ENCODE measurements at places on chromosomes 6 and 20.

GRCh38 chr20:20318365-20319161, 49.3 kb upstream of the INSM1 start:
- DNase-seq = no peak

GRCh38 chr6:3372912-3373554, 83.8 kb downstream of the SLC22A23 start:
- no peak for DNase-seq

DNA sequence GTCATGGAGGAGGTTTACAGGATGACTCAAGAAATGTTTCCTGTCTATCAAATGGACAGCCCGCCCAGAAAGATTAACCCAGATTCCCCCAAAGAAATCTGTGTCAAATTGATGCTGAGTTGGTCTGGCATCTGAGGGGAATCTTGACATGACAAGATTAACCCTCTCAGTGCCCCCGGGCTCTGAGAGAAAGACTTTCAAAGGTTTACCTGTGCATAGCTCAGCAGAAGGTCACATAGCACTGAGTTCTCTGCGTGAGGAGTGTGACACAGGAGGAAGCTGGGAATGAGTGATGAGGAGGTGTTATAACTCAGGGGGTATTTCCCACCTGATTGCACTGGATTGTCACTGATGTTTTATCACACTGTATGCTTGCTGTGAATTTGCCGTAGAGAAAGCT, 601.2 kb downstream of the DHX35 start:
- DNase-seq = no peak

DNA sequence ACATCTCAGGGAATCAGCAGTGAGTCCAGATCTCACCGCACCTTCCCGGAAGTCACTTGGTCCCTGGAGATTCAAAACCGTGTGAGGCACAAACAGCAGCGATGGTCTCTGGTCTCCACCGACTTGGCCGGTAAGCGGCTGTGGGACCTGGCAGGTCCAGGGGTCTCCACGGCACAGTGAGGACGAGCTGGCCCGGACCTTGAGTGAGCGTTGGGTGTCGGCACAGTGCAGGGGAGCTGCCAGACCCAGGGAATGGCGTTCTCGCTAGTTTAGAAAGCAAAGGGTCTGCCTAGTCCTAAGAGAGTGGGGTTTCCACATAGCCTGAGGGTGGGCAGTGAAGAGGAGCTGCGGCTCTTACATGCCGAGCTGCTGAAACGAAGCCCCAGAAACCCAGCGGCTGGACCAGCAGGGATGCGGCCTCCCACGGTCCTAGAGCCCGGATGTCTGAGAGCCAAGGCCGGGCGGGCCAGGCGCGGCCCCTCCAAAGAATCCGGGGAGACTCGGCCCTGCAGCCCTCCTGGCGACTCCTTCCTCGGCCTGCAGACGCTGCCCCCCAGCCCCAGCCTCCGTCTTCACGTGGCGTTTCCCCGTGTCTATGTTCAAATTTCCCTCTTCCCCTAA, 185.0 kb downstream of the ERMARD start:
- no peak for DNase-seq

DNA sequence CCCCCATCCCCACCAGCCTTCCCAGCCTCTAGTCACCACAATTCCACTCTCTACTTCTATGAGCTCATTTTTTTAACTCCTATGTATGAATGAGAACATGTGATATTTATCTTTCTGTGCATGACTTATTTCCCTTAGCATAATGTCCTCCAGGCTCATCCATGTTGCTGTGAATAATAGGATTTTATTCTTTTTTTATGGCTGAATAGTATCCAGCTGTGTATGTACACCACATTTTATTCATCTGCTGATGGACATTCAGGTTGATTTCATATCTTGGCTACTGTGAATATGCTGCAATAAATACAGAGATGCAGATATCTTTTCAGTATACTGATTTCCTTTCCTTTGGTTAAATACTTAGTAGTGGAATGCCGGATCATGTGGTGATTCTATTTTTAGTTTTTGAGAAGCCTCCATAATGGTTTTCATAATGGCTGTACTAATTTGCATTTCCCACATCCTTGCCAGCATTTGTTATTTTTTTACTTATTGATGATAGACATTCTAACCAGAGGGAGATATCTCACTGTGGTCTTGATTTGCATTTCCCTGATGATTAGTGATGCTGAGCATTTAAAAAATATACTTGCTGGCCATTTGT, 194.9 kb downstream of the PACRG start:
- DNase-seq = no peak

- DNase-seq = no peak
These were observed 156.5 kb downstream of the TTLL2 start for GRCh38 chr6:167481307-167481926.

DNA sequence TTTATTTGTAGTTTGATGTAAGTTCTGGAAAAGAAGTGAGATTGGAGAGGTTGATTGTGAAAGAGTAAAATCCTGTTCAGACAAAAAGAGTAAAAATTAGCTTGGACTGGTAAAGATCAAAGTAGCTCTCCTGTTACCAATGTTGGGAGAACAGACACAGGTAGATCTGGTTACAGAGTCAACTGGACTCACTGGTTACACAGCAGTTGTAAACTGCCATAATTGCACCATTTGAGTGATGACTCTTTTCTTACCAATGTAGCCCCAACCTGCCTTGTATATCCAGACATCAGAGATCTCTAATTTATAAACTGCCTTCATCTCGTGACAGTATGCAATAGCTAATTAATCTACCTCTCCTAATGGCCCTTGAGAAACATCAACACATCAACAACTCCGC, 165.6 kb upstream of the PRSS16 start:
- DNase-seq = no peak

- DNase-seq = no peak
These were observed 360.9 kb downstream of the BCKDHB start for GRCh38 chr6:80467408-80467807.

- no peak for DNase-seq
These were observed 218.6 kb upstream of the UFL1 start for GRCh38 chr6:96302991-96303390.

DNA sequence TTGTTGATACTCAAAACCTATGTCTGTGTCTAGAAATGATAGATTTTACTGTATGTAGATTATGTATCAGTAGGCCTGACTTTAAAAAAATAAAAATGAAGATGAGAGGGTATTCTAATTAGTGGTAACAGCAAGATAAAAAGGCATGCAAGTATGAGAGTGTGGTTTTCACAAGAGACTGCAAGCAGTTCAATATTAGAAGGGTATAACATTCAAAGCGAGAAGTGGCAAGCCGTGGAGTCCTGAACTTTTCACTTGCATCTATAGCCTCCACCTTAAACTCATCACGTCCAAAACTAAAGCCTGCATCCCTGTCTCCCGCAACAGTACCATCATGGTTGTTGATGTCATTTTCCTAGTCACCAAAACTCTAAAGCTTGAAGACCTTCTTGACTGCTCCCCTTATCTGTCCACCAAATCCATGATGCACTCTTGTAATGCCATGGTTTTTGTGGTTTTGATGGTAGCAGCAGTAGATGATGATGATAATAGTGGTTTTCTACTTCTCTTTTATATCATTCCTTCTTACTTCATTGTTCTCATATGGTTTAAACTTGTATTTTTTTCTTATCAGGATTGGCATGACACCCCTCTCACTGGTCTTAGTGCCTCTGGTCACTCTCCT, 9.2 kb upstream of the CGA start:
- no peak for DNase-seq

DNA sequence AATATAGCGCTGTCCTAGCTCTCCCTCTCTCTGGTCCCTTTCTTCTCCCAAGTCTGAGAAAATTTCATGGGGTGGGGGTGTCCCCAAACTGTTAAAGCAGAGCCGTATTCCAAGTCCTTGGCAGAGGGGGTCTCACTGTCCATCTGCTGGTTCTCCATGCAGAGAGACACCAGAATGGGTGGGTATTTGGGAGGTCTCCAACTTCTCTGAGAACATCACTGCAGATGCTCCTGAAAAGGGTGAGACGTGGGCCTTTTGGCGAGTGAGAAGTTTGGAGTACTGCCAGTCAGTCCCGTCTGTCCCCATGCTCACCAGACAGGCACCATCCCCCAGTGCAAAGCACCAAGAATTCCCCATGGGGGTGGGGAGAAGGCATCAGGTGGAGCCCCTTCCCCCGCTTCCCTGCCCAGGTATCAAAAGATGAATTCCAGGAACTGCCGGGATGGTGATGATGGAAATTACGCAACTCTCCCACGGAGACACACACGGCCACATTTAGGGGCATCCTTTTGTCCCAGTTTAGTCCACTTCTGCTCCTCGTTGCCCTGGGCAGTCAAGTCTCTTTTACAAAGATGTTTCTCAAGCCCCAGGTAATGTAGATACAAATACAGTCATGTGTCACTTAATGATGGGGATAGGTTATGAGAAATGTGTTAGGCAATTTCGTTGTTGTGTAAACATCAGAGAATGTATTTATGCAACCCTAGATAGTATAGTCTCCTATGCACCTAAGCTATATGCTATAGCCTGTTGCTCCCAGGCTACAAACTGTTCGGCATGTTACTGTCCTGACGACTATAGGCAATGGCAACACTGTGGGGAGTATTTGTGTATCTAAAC, 73.4 kb upstream of the SRSF6 start:
- no peak for DNase-seq

GRCh38 chr6:166927240-166927934, 29.0 kb downstream of the RNASET2 start:
- DNase-seq = no peak

DNA sequence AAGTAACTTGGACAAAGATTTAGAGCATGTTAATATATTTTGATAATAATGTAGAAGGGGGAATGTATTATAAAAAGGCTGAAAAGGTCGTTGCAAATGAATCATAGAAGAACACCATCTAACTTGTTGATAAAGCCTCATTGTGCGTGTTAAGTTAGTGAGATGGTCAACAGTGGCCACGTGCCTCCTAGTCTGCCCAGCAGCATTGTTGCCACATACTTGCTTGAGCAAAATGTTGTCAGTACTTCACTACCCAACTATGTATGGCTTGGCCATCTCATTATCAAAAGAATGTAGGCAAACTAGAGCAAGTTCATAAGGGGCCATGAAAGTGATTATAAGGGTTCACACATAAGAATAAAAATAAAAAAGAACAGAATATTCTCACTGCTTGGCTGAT, 84.6 kb downstream of the PHACTR1 start:
- DNase-seq = no peak

DNA sequence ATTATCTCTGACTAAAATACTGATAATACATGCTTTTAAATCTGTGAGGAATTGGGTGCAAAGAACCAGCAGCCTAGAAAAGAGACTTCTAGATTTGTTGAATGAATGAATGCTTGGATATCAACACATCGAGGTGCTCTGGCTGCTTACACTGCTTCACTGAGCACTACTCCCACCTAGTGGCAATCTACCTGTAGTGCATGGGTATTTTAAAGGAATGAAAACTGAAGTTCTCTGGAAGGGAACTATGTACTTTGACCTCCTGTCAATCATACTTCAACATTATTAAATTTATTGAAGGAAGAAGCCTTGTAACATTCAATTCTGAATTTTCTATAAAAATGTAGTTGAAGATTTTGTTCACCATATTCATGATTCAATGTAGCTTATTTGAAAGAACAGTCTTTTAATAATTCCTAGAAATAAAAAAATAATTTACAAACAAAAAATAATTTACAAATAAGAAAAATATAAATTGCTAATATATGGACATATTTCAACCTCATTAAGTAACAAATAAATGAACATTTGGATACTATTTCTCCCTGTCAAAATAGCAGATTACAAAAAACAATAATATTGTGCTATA, 111.2 kb upstream of the MMS22L start:
- no peak for DNase-seq

DNA sequence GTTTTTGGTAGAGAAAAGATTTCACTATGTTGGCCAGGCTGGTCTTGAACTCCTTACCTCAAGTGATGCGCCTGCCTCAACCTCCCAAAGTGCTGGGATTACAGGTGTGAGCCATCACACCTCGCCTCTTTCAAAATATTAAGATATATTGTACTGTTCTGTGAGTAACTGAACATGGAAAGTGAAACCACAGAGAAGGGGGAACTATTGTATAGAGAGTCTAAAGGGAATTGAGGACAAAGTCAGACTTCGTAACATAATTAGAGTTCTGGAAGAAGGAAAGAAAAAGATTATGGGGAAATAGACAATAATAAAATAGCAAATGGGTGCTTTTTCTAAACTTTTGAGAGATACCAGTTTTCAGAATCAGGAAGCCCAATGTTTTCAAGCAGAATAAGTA, 17.4 kb upstream of the AKAP7 start:
- DNase-seq = no peak

DNA sequence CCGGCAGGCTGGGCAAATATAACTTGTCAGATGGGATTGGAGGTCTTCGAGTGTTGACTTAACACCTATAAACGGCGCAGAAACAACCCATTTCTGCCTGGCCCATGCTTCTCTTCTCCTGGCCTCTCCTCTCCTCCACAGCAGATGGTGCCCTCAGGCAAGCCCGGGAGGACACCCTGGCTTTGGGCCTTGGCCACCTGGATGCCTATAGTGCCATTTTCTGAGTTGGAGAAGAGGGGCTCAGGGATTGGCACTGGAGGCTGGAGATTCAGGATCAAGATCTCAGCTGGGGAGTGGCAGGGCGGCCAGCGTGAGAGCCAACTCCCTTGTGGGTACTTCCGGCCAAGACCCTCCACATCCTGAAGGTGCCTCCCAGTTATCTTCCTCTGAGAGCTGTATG, 211.9 kb upstream of the PMEPA1 start:
- DNase-seq = no peak

DNA sequence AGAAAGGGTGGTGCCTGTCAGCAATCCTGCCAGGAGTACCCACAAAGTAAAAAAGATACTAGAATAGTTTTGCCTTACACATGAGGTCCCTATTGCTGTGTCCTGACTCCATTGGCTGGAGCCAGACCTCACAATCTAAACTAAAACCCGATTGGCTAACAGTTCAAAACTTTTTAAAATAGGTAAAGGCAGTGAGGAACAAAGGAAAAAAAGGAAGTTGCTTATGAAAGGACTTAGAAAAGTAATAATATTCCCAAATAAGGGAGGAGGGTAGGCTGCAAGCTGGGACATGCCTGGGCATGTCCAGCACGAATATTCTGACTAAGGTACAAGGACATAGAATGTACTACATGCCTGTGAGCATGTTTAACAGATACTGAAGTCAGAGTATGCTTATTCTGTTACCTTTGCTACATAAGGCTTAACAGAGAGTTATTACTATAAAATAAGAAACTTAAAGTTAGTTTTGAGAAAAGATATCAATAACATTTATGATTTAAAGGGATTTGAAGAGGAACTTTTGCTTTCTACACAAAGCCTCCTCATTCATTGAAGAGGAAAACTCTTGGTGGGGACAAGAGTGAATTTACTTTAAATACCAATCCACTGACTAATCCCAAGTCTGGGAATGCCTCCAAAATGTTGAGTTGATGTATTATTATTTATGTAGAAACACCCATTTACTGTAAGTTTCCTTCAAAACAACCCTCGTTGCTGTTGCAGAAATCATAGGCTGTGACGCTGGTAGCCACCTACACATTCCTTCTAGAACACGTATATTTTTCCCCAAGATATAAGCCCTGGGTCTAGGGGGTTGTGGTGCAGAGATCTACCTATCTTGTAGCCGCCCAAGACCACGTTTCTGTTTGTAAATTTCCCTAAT, 8.2 kb upstream of the MTHFD1L start:
- DNase-seq = no peak

Measured in CD8-positive, alpha-beta T cell (primary cell).